Omental fat pad (tissue), 4 donors: ENCODE measurements at places on chromosomes 5 and 9. TPM values are rescaled to one million over a fixed set of nuclear protein-coding genes. Genes with fewer than 3 reads are reported as not detected.

CDO1 gene
- total RNA-seq: 153 TPM

FYB1 gene
- 23.9 TPM for total RNA-seq

GRCh38 chr9:93698140-93698908 lies 121.9 kb downstream of the PHF2 start:
- no peak for DNase-seq

DNA sequence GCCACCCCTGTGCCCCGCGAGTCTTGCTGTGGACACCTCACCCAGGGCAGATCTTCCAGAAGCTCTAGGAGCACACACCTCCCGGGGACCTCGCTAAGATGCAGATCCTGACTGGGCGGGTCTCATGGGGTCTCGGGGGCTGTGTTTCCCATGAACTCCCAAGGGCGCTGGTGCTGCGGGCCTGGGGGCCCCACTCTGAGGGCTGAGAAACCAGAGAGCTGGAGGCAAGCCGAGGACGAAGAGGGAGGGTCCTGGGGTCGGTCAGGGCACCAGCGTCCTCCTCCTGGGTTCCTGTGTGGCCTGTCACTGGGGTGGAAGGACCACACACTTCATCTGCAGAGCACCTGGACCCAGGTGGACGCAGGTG lies 30.2 kb downstream of the SLC6A3 start:
- DNase-seq: no peak

- DNase-seq: no peak
Observed at GRCh38 chr5:42629284-42629683, 127.3 kb upstream of the CCDC152 start.

DNA sequence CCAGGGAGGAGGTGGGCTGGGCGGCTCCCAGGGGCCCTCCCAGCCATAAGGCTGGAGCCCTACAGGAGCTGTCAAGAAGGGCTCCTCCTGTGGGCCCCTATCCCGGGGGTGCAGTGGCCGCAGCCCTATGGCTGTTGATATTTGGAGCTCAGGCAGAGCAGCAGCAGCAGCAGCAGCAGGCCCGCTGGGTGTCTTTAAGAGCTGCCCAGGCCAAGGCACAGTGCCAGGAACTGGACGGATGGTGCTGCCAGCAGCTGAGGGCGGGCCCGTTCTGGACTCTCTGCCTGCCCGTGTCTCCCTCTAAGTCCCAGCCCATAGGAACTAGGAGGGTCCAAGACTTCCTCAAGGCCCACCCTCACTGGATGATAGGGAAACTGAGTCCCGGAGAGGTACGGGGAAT lies 3.6 kb downstream of the AK1 start:
- DNase-seq: peak; percentile 50

DNA sequence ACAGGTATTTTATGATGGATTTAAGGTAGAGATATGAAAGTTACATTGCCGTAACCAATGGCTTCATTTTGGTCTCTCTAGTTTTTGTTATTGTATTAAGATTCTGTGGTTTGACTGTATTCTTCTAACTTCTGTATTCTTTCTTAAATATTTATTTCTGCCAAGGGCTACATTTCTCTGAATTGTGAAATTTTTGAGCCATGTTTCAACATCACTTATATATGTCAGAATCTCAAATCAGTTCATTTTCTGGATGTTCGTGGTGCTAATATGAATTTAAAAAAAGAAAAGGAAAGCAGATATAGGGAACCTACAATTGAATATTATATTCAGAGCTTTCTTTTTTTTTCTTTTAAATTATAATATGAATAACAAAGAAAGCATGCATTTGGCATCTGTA lies 142.7 kb downstream of the ANXA1 start:
- DNase-seq: no peak

DNA sequence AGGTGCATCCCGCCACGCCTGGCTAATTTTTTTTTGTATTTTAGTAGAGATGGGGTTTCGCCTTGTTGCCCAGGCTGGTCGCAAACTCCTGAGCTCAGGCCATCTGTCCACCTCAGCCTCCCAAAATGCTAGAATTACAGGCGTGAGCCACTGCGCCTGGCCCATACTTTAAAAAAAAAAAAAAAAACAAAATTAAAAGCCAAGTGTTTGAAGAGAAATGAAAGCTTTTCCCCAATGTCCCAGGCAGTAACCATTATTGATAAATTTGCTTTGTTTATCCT lies 9.5 kb downstream of the PRRC2B start:
- no peak for DNase-seq

GRCh38 chr5:154756009-154756867 lies 1.1 kb downstream of the LARP1 start:
- DNase-seq: no peak
